Progenitor cell of endocrine pancreas (in vitro differentiated cells): ENCODE measurements at places on chromosomes 3 and 15.

- DNase-seq, result no peak
Observed at GRCh38 chr3:47108546-47108945, 55.4 kb downstream of the SETD2 start.

GRCh38 chr3:169403855-169404519, 259.5 kb downstream of the MECOM start:
- no peak for DNase-seq

DNA sequence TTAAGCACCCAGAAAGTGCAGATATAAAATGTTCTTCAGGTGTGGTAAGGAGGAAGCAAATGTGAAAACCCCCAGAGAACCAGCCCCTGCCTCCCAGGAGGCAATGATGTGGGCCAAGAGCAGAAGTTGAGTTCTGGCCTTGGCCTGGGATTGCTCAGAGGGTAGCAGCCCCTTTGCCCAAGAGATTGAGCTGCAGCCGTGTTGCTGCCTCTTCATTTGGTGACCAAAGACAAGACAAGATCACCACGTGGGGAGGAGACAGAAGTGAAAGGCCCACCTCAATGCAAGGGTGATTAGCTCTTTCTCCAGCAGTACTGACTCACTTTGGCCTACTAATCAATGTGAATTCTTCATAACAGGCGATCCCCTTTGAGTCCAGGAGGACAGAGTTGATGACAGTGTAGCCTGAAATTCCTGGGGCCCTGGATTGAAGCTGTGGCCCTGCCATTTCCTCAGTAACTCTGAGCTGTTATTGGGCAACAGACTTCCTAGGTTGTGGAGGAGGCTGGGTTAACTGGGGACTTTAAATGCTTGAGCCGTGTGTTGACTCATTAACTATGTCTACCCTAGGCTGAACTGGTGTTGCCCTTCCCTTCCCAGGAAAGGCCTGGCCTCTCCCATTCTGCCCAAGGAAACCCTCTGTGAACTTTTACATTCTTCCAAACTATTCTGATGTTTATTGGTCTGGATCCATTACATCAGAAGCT, 86.5 kb downstream of the ST6GAL1 start:
- DNase-seq, result no peak

DNA sequence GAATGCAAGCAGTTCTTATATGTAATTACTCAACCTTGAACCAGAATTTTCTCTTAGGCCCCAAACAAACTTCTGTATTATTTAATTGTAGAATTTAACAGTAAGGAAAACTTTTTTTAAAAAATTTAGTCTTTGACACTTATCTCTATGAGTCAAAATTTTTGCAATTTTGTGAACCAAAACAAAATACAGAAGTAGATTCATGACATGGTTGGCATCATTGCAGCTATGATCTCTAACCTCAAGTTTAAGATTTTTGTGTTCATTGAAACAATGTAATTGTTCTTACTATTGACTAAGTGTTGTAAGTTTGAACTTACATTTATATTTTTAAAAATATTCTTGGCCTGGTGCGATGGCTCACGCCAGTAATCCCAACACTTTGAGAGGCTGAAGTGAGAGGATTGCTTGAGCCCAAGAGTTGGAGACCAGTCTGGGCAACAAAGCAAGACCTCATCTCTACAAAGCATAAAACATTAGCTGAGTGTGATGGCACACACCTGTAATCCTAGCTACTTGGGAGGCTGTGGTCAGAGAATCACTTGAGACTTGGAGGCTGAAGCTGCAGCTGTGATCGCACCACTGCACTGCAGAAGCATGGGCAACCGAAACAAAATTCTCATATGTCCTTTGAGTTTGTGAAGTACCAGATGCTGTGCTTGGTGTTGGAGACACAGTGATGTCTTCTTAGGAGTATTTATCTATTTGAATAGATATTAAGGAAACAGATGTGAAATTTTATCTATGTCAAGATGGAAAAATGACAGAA, 39.7 kb downstream of the STT3B start:
- DNase-seq, result no peak

- no peak for DNase-seq
Observed at GRCh38 chr15:58748040-58748851, 1.3 kb downstream of the ADAM10 start.

- DNase-seq, result peak; percentile 80
Observed at GRCh38 chr3:38454884-38455638, 1.4 kb downstream of the ACVR2B start.

DNA sequence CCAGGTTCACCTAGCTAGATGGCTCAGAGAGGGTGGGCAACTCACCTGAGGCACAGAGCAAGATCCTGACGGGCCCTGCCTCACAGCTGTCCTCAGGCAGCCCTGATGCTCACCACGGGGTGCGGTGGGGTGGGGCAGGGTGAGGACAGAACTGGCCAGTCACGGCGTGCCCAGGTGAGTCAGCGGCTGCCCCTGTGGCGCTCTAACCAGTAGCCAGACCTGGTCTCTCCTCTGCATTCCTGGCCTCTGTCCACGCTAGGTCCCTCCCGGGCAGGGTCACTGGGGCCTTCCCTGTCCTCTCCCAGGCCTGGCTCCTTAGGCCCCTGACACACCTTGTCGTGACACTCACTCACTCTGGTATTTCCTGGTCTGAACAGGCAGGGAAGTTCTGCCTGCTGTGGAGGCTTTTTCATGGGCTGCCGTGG, 901 bp downstream of the ALS2CL start:
- DNase-seq, result peak; percentile 36

GRCh38 chr3:18097989-18098388, 327.1 kb downstream of the SATB1 start:
- DNase-seq, result no peak

DNA sequence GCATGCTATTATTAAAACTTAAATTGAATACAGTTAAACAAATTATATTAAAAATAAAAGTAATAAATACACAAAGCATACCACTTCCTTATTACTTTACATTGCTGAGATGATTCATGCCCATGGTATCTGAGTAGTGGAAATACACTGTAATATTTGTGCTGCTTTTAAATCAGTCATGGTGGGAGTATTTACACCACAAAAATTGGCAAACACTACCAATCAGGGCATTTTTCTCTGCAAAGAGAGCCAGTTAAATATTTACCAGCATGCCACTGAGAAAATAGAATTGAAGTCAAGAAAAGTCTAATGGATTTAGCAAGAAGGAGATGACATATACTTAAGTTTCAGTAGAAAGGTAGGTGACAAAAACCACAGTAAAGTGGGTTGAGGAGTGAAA, 19.6 kb downstream of the PPARG start:
- no peak for DNase-seq

- DNase-seq, result peak; percentile 97
Observed at GRCh38 chr15:97960364-97961066, at the start of gene ARRDC4. ARRDC4 (plus strand) TSS chr15:97960703; CDS start chr15:97960862, 159 bp downstream.

GRCh38 chr3:125003369-125003853, 52.4 kb downstream of the HEG1 start:
- DNase-seq, result no peak

GRCh38 chr3:120196333-120196732, 88.7 kb downstream of the GPR156 start:
- DNase-seq, result no peak

DNA sequence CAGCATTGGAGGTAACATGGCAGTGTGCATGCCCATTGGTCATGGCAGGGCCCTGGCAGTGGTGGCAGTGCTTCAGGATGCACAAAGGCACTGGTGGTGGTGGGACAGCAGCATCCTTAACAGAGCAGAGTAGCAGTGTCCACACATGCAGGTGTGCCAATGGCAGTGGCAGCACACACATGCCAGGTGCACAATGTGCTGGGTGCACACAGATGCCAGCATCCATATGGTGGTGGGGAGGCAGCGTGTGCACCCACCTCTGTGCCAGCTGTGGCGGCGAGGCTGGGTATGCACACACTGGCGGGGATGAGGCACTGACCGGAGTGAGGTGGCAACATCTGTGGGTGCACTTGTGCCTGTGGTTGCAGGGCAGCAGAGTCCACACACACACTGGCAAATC, 150.6 kb downstream of the SI start:
- no peak for DNase-seq

- no peak for DNase-seq
Observed at GRCh38 chr3:48748754-48749153, 31.7 kb upstream of the IP6K2 start.

- no peak for DNase-seq
Observed at GRCh38 chr15:75994220-75994619, 18.0 kb downstream of the NRG4 start.

- no peak for DNase-seq
Observed at GRCh38 chr15:76075046-76075445, 15.3 kb downstream of the TMEM266 start.
